Stimulated activated CD8-positive, alpha-beta memory T cell treated with anti-CD3 and anti-CD28 coated beads, Interleukin-15, amount 100 ng/mL, for 4 hours (primary cell): ENCODE measurements at places on chromosomes 7 and 10.

GRCh38 chr7:64881461-64882287 lies 21.4 kb upstream of the ZNF273 start:
- no peak for DNase-seq

DNA sequence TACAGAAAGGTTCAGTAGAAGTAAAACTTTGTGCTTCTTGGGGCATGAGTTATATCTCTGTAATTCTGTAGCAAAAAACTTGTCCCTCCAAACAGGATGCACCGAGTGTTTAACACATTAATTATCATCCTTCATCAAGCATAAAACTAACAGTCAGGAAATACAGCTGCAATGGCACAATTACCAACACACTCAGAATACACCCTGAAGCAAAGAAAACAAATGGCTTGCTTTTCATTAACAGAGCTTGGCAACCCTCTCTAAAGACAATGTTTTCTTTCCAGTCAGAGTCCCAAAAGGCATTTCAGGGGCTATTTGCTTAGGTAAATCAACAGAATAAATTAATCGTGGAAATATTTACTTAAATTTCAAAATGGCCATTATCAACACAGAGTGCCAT lies 107.7 kb downstream of the ICA1 start:
- DNase-seq, result no peak

GRCh38 chr7:19284136-19284535 lies 138.9 kb upstream of the FERD3L start:
- no peak for DNase-seq

GRCh38 chr10:90857635-90858460 lies at the start of gene HTR7:
TSS of gene HTR7 (minus strand) at chr10:90858039. CDS start at chr10:90857671, 368 bp downstream.
- peak; percentile 42 for DNase-seq

DNA sequence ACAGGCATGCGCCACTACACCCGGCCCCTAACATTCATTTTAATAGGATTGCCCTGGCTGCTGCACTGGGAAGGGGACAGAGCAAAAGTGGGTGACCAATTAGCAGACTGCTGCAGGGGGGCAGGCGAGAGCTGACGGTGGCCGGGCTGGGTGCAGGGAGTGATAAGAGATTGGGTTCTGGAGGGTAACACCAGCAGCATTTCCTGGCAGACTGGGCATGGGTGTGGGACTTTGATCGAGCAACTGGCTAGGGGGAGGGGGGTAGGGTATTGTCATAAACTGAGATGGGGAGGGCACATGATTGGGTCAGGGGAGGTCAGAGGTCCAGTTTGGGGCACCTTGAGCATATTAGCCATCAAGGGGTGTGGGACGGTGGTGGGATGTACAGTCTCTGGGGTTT lies 20.2 kb upstream of the AMZ1 start:
- DNase-seq, result no peak

- no peak for DNase-seq
These were observed 533.7 kb upstream of the POM121L12 start for GRCh38 chr7:52501696-52502095.
